Stimulated activated CD8-positive, alpha-beta memory T cell treated with anti-CD3 and anti-CD28 coated beads, Interleukin-7, amount 100 ng/mL, for 24 hours (primary cell): ENCODE measurements at places on chromosomes 5 and 9.

- peak; percentile 66 for DNase-seq
Observed at GRCh38 chr9:131393622-131394463, at the start of gene PRRC2B. PRRC2B (plus strand) TSS chr9:131394086; CDS start chr9:131430145, 36,059 bp downstream.

GRCh38 chr9:92665836-92666235, 4.1 kb downstream of the IPPK start:
- DNase-seq = no peak

DNA sequence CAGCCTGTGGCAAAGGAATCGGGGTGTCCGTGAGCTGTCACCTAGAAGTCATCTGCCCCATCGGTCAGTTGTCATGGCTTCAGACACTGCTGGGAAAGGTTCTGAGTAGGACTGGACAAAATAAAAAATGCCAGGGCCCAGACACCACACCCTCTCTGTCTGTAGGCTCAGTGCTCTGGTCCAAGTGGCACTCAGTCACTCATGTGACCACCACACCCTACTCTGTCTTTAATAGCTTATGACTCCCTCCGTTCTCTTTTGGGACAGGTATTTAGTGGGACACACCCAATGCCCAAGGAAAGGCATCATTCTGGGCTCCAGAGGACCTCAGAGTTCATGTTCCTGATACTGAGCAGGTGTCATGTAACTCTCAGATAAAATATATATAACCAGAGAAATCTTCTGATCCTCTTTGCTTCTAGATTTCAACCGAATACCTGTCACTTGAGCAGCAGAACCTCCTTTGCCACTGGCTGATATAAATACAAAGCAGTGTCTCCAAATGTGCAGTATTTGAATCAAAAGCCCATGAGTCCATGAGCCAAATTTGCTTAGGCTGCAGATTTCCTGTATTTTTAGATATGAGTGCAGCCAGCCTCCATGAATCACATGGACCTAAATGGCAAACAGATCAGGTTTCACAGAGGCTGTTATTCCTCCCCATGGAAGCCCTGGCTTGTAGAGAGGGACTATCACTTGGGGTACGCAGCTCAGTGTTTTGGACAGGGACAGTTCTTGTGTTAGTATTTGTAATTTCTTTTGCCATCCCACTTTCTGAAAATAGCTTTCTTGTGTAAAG, 272.0 kb downstream of the ARHGAP26 start:
- DNase-seq = no peak

GRCh38 chr9:70567511-70567910, 153.1 kb upstream of the KLF9 start:
- DNase-seq = no peak

- no peak for DNase-seq
Observed at GRCh38 chr9:114164191-114164794, 9.0 kb downstream of the COL27A1 start.

GRCh38 chr5:160507221-160507721, 85.6 kb downstream of the PTTG1 start:
- no peak for DNase-seq

DNA sequence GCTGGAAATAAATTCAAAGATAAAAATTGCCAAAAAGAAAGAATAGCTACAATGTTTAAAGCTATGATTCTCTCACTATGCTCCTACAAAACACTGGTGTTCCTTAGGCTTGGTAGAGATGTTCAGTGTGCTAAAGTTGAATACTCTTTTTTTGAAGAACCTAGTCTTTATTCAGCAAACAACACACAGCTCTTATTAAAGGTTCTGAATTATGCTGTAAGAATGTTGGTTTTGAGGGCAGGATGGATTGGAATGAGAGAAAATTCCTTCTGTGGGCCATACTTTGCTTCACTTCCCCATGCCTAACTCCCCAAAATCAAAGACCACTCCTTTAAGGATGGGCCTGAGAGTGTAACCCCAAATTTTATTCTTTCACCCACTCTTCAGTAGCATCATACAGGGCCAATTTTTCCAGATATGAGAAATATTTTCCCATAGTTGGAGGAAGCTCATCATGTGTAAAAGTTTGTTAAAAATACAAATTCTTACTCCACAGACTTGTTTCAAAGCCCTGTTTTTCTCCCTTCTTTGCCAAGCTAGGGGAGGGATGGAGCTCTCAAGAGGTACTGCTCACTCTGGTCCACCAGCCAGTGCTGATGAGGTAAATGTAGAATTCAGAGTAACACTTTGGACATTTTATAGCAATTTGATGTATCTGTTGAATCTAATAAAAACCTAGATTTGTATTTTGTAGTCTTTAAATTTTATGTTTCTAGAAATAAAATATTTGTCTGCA, 99.3 kb downstream of the GDNF start:
- DNase-seq = no peak

DNA sequence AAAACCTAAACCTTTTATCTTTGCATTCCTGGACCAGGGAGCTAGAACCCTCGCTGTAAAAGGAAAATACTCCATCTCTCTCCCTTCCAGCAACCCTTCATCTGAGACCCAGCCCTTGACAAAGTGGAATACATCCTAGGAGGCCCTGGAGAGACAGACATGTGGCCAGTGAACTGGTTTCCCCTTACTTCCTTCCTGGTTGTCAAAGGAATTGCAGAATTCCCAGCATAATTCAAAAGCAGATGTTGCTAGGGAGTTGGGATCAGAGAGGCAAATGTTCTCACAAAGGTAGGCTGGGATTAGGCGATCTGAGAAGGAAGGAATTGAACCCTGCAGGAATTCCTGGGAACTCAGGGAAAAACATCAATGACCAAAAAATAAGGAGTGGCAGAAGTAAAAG, 80.9 kb downstream of the MARCHF3 start:
- no peak for DNase-seq

GRCh38 chr9:135504262-135505243, 4.1 kb downstream of the MRPS2 start:
- DNase-seq = peak; percentile 32

DNA sequence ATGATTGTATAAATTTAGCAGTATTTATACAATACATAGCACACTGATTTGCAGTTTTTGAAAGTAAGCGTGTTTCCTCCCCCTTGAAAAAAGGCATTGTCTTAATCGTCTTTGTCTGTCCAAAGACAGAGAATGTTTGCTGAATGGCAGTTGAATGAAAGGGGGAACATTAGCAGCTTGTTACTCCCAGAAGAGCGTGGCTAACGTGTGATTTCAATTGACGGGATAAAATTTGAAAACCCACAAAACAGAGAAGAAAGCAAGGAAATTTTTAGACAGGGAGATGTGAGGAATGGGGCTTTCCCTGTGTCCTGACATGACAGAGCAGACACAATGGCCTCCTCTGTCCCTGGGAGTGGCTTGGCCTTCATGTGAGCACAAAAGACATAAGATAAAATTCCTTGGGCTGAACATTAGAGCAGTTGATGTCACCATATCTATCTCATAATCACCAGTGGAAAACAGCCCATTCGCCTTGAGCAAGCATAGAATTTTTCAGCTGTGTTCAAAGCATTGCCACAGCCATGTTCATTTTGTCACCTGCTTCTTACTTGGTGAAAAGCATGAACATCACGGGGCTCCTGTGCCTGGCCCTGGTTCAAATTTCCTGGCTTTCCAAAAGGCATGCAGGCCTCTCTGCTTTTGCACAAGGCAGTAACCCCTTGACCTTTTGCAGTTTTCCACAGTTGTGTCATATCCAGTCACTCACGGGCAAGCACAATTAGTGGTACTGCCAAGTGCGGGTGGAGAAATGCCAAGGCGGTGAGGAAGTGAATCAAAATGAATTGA, 126.9 kb downstream of the TLE1 start:
- DNase-seq = no peak

DNA sequence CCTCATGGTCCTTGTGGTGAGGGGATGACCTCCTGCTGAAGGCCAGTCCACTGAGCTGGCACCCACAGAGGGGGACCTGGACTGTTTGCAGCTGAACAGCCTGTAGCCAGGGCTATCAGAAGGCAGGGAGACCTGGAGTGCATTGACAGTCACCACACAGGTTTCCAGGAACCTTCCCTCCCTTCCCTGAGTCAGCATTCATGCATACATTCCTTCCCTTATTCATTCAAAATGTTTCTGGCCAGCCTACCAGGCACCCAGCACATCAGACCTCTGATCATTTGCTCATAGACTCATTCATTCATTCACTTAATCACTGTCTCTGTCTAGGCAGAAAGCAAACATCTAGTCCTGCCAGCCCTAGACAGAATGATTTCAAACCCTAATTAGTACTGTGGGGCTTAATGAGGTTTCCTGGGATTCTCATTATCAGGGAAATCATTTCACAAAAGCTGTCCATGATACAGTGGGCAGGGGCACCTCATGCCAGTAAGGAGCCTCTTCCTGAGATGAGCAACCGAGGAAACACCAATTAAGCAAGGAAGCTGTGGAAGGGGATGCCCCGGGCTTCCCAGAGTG, 110.1 kb upstream of the PPP1R26 start:
- DNase-seq = no peak

- no peak for DNase-seq
Observed at GRCh38 chr9:82424599-82425120, 436.1 kb downstream of the SPATA31D1 start.

- DNase-seq = no peak
Observed at GRCh38 chr5:41754857-41755256, 115.4 kb downstream of the OXCT1 start.

GRCh38 chr5:95759005-95759404, 27.9 kb downstream of the RHOBTB3 start:
- DNase-seq = no peak

DNA sequence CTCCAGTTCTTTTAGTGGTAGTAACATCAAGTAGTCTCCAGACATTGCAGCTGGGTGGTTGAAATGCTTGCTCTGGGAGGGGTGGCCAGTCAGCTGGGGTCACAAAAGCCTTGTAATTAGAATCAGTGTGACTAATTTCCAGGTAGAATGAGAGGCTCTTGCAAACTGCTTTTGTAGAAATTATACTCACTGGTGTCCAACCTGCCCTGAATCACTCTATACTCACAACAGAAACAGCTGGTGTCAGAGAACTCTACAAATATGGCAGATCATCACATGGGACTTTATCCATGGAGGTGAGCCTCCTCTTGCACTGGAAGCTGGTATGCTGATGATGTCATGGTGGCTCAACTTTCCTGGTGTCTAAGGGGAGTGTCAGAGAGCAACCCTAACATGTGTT, 71.3 kb downstream of the SH3TC2 start:
- DNase-seq = no peak

- DNase-seq = no peak
Observed at GRCh38 chr9:90801973-90802322, 329 bp downstream of the SYK start.

DNA sequence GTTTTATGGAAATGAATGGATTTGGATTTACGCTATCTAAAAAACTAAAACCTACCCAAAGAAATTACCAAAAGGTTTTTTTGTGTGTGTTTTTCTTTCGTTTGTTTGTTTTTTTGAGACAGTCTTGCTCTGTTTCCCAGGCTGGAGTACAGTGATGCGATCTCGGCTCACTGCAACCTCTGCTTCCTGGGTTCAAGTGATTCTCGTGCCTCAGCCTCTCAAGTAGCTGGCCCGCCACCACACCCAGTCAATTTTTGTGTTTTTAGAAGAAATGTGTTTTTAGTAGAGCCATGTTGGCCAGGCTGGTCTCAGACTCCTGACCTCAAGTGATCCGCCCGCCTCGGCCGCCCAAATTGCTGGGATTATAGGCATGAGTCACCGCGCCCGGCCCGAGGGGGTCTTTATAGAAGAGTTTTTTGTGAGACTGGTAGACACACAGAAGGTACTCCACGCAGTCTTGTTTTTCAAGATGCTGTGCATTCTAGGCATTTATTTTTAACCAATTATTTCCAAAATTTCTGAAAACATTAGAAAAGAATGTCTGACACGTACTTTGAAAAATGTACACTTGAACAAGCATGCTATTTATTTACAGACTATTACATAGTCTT, 75.7 kb downstream of the NR6A1 start:
- no peak for DNase-seq

GRCh38 chr9:124389146-124389939, 25.9 kb downstream of the PSMB7 start:
- no peak for DNase-seq

- no peak for DNase-seq
Observed at GRCh38 chr9:124820698-124821623, 32.3 kb upstream of the WDR38 start.

GRCh38 chr9:99803694-99804093, 18.0 kb upstream of the NR4A3 start:
- DNase-seq = no peak

DNA sequence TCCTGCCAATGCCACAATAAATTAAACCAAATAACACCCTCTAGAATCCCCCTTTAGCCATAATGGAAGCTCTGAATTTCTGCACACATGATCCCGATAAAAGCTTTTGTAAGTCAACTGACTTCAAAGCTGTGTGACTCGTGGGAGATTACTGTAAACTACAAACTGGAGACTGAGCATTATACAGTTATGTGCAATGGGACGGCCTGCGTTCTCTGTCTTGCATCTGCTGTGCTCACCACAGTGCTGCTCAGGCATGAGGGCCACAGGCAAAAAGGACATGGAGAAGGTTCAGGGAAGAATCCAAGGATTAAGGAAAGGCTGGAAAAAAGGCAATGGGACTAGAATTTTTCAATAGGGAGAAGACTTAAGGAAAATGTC, 184.2 kb downstream of the FANCC start:
- no peak for DNase-seq

- DNase-seq = no peak
Observed at GRCh38 chr5:156694598-156694997, 155.5 kb upstream of the PPP1R2B start.

GRCh38 chr9:134748591-134748990, 107.0 kb downstream of the COL5A1 start:
- DNase-seq = no peak

GRCh38 chr9:129655154-129655553, 10.3 kb upstream of the PRRX2 start:
- DNase-seq = no peak

DNA sequence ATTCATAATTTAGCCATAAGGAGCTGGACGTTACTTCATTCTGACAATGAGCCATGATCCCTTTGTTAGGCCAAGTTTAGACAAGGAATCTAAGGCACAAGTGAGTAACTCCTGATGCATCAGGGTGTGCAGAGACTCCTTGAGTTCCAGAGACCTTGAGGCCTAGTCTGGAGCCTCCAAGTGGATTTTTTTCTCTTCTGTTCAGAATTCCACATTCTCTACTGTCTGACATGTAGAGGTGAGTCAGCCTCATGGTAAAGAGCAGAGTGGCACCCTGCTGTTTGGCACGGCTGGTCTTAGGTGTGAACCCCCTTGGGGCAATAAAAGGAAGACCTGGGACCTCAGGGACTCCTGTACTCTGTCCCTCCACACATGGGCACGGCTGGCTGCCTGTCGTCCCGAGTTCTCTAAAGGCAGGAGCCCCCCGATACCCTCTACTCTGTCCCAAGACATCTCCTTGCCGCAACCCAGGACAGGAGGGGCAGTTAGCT, 22.0 kb upstream of the TGFBI start:
- no peak for DNase-seq

DNA sequence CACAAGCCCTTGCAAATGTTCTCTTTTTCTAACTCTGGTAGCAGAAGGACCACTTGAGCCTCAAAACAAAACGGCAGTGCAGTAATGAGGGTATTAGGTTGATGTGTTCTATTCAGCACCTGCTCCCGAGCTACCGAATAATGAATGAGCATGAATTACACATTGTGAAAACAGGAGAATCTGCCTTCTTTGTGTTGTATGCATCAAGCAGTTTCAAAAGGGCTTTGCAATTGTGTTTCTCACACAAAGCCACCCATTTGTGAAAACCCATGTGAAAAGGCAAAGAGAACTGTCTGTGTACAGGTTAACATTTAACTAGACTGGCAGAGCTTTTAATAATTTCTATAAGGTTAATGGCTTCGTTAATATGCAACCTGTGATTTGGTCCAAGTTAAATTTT, 97.8 kb downstream of the STK32A start:
- DNase-seq = no peak
